ENCODE measurements at places on chromosomes 12 and 14.

GRCh38 chr12:113291586-113291985, 43.3 kb downstream of the SLC8B1 start:
- no peak for DNase-seq

DNA sequence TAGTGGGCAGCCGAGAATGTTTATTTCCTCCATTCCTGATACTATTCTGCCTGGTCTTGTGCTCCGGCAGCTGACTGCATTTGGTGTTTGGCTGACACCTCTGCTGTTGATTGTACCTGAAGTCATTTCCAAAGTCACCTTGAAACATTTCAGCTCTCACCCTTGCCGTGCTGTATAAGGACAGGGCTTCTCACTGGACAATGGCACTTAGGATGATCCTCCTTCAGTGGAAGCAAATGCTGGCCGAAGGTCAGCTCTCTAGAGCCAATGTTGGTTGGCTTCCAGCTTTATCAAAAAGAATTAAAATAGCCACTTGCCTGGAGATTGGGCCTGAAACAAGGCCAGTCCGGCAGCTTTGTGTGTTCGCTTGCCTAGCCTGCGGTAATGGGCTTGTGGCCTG, 44.0 kb downstream of the ACACB start:
- no peak for DNase-seq

DNA sequence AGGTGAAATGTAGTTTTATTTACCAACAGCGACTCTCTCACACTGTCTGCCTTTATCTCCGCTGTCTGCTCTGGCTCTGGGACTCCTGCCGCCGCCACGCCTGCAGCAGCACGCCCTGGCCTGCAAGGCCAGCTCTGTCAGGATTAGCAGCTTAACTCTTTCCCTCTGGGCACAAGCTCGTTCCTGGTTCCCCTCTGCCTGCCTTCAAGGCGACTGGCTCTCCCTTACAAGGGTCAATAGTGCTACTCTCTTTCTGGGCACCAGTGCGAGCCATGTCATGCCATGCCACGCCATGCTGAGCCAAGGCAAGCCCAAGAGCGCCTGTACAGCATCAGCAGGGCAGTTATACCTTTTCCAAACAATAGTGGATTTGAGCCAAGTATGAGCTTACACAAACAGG, 3.6 kb upstream of the CLEC2B start:
- no peak for DNase-seq

DNA sequence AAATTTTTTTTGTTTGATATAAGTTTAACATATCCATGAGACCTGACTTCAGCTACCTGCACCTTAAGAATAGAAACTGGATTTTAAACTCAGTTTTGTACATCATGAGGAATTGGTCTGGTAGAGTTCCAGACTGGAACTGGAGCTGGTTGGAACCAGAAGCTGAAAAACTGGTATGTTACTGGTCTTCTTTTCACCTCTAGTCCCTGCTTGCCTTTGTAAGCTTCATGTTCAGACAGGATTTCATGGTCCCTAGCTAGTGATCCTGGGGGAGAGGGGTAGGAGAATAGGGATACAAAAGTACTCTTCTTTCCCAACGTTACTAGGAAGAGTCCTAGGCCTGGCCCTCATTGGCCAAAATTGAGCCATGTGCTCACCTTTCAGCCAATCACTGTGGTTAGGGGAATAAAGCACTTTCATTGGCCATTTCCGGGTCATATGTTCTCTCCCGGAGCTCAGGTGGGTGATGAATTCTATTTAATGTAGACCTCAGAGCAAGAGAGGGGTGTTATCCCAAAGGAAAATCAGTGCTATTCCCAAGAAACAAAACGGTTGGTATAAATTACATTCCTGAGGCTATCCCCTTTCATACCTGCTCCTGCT, 36.9 kb upstream of the APPL2 start:
- DNase-seq = no peak

DNA sequence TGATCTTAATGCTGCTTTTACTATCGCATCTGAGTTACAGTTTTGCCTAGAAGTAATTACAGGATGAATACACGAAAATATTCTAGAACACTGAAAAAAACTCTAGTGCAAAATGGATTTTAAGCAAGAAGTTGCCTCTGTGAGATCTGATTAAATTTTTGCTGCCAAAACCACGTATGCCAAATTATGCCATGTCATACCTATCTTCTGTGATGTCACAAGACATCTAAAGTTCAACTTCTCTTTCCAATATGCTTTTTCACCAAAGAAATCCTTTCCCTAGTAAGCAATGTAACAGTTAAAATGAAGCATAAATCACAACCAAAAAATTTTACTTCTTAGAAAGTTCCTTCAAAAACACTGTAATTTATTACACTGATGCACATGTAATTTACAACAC, 39.6 kb downstream of the HECTD4 start:
- DNase-seq = no peak

DNA sequence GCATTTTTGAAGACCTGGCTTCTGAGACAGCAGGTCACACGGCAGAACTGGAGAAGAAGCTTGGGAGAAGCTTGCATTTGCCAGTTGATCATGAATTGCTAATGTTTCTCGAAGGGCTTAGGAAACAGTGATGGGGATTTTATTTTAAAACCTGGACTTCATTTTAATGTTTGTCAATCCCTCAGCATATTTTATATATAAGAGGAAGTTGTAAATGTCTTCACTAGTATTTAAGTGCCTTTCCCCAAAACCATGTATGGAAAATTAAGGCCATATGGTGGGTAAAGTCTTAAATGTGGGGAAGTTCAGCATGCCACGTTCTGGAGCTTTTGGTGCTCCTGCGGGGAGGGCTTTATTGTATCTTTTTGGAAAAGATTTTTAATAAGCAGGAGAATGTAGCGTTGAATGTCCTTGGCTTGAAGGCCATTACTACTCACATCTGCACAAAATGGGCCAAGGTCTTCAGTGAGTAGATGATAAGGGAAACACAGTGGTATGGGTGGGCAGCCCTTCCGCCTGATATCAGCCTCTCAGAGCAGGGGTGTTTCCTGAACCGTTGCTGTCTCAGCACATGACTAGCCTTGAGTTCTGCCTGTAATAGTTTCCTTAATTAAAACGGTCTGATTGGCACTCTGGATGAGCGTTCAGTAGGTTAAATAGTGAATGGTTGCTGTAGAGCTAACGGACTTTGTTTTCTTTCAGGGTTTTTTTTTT, 511.4 kb downstream of the PCNX1 start:
- no peak for DNase-seq

- DNase-seq = no peak
These were observed 366.8 kb upstream of the ATXN7L3B start for GRCh38 chr12:74170645-74171477.

- DNase-seq = peak; percentile 88
These were observed 42.5 kb upstream of the BMP4 start for GRCh38 chr14:53999061-53999488.

DNA sequence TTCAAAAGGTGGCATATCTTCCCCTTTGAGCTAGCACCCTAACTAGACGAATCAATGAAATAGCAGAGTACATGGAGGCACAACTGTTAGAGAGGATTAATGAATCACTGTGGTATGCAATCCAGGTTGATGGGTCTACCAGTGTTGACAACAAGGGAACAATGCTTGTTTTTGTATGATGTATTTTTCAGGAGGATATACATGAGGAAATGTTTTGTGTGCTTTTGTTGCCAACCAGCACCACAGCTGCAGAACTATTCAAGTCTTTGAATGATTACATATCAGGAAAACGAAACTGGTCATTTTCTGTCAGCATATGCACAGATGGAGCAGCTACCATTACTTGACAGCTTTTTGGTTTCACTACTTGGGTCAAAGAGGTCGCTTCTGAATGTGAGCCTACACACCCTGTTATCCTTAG, 142.6 kb downstream of the GPHN start:
- DNase-seq = no peak

DNA sequence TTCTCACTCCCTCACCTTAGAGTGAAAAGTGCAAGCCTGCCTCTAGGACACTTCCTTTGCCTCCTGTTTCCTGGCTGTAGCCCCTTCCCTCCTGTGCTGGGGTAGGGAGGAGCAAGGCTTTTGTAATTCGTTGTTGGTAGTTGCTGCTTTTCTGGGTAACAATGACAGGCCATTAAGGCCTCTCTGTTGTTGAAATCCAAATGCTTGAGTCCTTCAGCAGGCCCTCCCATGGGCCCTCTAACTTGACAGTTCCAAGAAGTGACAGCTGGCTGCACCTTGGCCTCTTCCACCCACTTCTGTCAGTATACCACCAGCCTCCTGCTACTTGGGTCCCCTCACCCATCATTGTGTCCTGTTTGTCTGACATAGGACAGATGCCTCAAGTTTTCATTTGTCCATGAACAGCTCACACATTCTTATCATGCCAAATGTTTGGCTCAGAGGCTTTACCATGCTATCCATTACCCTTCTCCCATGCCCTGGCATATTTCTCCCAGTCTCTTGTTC, 103.7 kb upstream of the PDE3A start:
- DNase-seq = no peak

- no peak for DNase-seq
These were observed 736.8 kb upstream of the USP15 start for GRCh38 chr12:61523276-61523992.

DNA sequence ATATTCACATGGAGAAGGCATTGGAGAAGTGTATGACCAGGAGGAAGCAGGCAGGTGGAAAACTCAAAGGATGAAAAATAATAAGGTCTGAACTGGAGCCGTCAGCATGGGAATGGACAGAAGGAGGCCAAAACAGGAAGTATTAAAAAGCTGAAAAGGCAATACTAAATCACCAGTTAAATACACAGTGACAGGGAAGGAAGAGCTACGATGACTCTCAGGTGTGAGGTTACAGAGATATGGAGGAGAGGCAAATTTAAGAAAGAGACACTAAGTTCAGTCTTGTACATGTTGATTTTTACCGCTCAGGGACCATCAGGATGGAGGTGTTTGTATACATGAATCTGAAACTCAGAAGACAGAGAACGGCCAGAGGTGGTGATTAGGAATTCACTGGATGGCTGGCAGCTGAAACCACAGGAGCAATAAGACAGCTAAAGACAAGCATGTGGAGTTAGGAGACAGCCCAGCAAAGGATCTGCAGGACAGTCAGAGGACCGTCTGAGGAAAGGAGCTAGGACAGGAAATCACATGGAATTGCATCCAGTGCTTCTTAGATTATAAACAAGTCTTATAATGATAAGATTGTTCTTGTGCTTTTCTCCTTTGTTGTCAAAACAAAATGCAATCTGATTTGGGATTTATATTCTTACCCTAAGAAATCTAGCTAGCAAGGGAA, 33.9 kb upstream of the CDKN3 start:
- DNase-seq = no peak

GRCh38 chr12:1305063-1305434, 289.3 kb downstream of the FBXL14 start:
- no peak for DNase-seq

DNA sequence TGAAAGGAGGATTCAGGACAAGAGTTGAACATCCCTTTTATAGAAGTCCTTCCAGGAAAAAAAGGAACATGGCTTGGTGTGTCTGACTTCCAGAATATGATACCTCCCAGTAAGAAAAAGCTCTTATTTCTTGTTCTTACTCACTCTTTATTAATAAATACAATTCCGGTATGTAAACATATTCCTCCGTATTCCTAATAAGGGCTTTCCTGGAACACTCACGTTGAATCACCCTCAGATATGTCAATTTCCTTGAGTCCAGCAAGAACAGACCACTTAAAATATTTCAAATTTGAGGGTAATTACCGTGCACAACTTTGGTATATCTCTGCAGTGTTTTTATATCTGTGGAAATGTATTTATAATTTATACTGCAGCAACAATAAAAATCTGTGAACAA, 385.6 kb downstream of the SYT1 start:
- DNase-seq = peak; percentile 26

DNA sequence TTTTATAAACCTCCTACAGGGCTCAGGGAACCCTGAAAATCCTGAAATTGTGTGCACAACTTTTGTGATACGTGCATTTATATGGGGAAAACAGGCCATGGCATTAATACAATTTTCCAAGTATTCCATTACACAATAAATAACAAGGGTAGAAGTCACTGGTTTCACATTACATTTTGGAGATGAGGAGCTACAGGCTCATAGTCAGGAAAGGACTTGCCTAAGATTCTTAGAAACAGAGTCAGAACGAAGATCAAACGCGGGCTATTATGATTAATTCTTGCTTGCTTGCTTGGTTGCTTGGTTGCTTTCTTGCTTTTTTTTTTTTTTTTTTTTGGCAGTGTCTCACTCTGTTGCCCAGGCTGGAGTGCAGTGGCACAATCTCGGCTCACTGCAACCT, 16.7 kb downstream of the NOS1 start:
- DNase-seq = no peak

GRCh38 chr12:31899109-31899508, 60.1 kb upstream of the RESF1 start:
- DNase-seq = no peak

- no peak for DNase-seq
These were observed 42.4 kb downstream of the ITPK1 start for GRCh38 chr14:93073358-93073707.

DNA sequence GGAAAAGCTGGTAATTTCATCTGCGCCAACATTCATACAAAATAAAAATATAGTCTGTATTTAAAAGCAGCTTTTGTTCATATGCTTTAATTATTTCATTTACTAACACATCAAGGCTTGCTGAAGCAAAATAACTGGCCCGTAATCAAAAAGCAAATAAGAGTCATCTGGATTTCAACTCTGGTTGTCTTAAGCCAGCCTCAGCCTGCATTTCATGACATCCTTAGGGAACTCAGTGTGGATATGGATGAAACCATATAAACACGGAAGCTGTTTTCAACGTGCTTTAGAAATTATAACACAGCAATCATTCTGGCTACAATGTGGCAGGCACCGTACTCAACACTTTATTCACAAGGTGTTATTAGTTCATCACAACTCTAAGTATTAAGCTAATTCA, 852 bp downstream of the COX16 start:
- no peak for DNase-seq

GRCh38 chr14:99320621-99321235, 48.7 kb upstream of the BCL11B start:
- no peak for DNase-seq

DNA sequence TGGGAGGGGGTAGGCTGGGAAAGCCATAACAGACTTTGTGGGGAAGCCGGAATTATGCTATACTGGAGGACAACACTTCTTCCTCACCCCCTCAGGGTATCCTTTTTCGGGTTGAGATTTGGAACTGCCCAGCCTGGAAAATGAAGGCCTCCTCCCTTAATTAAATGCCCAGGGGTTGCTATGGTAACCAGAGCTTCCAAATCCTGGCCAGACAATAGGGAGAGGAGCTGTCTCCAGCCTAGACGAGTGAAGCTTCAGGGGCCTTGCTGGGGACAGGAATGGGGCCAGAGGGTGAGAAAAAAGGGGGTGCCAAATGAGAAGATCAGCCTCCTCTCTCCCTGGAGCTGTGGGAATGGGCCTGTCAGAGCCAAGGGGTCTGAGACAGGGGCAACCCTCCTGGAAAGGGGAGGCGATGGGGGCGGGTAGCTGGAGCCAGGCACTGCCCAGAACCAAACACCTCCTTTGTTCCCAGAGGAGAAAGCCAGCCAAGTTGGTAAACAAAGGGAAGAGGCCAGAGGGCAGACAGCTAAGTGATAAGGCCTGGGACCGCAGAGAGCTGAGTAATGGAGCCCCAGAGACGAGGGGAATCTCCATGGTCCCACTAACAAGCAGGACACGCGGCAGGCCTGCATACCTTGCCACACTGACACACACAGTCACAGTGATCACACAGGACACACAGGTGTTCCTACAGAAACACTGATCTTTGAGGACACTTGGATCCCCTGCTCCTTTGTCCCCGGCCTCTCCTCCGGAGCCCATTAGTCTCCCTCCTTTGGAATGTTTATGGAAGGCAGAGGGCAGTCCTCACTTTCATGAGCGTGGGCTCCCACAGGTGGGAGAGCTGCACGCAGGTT, 17.9 kb upstream of the RND1 start:
- no peak for DNase-seq

Data from astrocyte of the spinal cord (primary cell).